ENCODE measurements at places on chromosomes 3 and 15.

DNA sequence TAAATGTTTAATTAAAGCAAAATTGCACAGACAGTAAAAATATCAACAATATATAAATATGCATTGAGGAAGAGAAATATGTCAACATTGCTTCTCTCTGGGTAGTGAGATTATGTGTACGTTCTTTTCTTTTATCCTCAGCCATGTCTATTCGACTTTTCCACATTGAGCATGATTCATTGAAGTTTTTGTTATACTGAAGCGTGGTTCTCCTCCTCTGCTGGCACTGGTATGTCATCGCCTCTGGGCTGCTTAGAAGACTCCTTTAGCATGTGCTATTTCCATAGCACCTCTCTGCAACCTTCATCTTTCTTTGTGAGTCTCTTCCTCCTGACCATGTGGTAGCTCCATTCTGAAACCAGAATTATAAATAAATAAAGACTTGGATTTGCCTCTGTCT, 65.8 kb upstream of the AKAP13 start:
- peak overlapping the region; percentile 83 for H3K27ac ChIP-seq
- no peak for DNase-seq
- H3K4me3 ChIP-seq = no peak overlapping the region
- no peaks in the 10 kb centered on the region for H3K27me3 ChIP-seq
- H3K4me1 ChIP-seq = peaks cover 84% of the 10 kb centered on the region

GRCh38 chr3:10332481-10333348, 11.8 kb upstream of the SEC13 start:
- H3K36me3 ChIP-seq = no peaks in the 10 kb centered on the region
- no peak overlapping the region for H3K27ac ChIP-seq
- H3K4me3 ChIP-seq = no peak overlapping the region
- peaks cover 13% of the 10 kb centered on the region for H3K27me3 ChIP-seq

DNA sequence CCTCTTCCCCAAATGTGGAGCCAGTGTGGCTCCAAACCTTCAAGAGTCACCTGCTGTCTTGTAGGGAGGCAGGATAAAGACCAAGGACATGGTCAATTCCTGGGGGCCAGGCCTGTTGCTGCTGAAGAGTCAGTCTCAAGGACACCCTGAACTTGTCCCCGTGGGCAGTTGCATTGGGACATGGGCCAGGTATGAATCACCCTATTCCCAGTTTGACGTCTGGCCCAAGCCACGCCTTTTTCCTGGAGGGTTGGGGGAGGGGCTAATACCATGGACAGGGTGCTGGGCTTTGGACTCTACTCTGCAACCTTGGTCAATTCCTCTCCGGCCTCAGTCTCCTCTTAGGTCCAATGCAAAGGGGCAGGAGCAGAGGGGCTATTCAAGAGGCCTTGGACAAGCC, 10.4 kb downstream of the ATP2B2 start:
- peaks cover 6% of the 10 kb centered on the region for H3K27me3 ChIP-seq
- no peaks in the 10 kb centered on the region for H3K36me3 ChIP-seq
- H3K4me1 ChIP-seq = no peaks in the 10 kb centered on the region
- no peak for DNase-seq
- no peak overlapping the region for H3K4me3 ChIP-seq
- no peak overlapping the region for H3K27ac ChIP-seq

DNA sequence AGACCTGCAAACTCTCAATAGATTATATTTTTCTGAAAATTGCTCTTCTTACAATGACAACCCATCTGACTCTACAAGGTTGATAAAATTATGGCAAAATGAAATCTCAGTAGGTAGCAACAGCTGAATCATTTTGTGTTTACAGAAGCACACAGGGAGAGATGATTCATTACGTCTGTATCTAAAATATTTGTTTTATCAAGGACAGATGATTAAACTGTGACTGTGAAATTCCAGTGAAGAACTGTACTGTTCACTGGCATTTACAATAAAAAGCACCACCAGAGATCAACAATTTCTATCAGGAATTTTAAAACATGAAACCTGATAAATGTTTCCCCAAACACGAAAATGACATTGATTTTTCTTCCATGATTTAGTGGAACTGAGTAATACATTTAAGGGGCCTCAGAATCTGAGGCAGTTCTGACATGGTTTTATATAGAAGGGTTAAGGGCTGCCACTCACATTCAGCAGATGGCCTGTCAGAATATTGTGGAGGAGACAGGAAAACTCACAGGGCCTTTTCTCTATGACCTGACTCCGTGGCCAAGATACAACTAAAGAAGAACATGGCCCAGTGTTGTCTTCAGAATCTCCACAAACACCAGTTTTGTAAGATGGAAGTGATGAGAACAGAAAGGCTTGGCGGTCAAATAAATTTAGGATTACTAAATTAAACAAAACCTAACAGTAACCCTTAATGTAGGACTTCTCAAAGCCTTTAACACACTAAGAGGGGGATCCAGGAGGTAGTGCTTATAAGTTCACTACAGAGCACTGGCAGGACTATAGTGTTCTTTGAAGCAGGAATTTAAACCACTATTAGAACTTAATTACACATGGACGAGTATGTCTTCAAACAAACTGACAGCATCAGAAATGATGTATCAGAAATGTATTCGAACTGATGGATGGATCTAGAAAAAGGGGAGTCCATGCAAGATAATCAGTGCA, 25.9 kb downstream of the RAD18 start:
- H3K36me3 ChIP-seq = peaks cover 45% of the 10 kb centered on the region
- H3K4me1 ChIP-seq = no peaks in the 10 kb centered on the region
- no peak overlapping the region for H3K27ac ChIP-seq
- no peak overlapping the region for H3K4me3 ChIP-seq

- no peak overlapping the region for H3K27ac ChIP-seq
- H3K36me3 ChIP-seq = peaks cover 35% of the 10 kb centered on the region
- H3K4me3 ChIP-seq = no peak overlapping the region
- DNase-seq = no peak
Measured at GRCh38 chr15:68223171-68223570, 6.4 kb downstream of the CLN6 start.

DNA sequence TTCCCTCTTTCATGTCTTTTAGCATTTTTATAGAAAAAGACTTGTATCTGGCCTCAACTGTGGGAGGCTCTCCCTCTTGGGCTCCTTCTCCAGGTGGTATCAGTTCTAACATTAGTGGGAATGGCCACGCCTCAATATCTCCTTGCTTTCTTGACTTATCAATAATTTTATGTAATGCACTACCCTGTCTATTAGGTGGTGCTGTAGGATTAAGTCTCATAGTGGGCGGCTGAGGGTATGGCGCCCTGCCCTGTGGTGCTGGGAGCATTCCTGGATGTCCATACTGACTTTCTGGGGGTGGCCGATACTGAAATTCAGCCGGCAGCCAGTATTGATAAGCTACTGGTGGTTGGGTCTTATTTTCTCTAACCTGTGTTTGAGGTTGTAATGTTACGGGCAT, 8.7 kb upstream of the RPUSD3 start:
- no peak for DNase-seq
- H3K27me3 ChIP-seq = no peaks in the 10 kb centered on the region
- no peaks in the 10 kb centered on the region for H3K36me3 ChIP-seq

GRCh38 chr15:96703091-96703490, 372.6 kb downstream of the NR2F2 start:
- no peak overlapping the region for H3K4me3 ChIP-seq
- DNase-seq = no peak
- no peaks in the 10 kb centered on the region for H3K4me1 ChIP-seq

- H3K27ac ChIP-seq = no peak overlapping the region
- no peak for DNase-seq
- no peaks in the 10 kb centered on the region for H3K36me3 ChIP-seq
- no peaks in the 10 kb centered on the region for H3K27me3 ChIP-seq
- H3K4me3 ChIP-seq = no peak overlapping the region
- peaks cover 7% of the 10 kb centered on the region for H3K4me1 ChIP-seq
Measured at GRCh38 chr3:160921020-160921635, 165.1 kb downstream of the PPM1L start.

- DNase-seq = peak; percentile 74
- no peak overlapping the region for H3K4me3 ChIP-seq
- peaks cover 4% of the 10 kb centered on the region for H3K27me3 ChIP-seq
- peaks cover 5% of the 10 kb centered on the region for H3K4me1 ChIP-seq
- no peak overlapping the region for H3K27ac ChIP-seq
Measured at GRCh38 chr3:157606011-157606851, 103.0 kb upstream of the VEPH1 start.

All from activated naive CD8-positive, alpha-beta T cell treated with anti-CD3 and anti-CD28 coated beads, Interleukin-2, amount 50 U/mL, for 24 hours (primary cell).